Ascending aorta (tissue), 2 donors: ENCODE measurements at places on chromosomes 5 and 9. TPM values are rescaled to one million over a fixed set of nuclear protein-coding genes. Genes with fewer than 3 reads are reported as not detected.

The DDX4 gene
- not detected for total RNA-seq

The AMBP gene
- total RNA-seq = 6.6 TPM

The RETREG1 gene
- total RNA-seq = 2.9 TPM

The HAVCR2 gene
- total RNA-seq = 1.7 TPM

The HTR4 gene
- 0.21 TPM for total RNA-seq

The KCNT1 gene
- total RNA-seq = not detected

The CD274 gene
- 23.8 TPM for total RNA-seq

The PTPRD gene
- 6.9 TPM for total RNA-seq

The PCDHGA5 gene
- total RNA-seq = 4.5 TPM

The TAS2R1 gene
- total RNA-seq = not detected

The PFN3 gene
- not detected for total RNA-seq

The PLAC8L1 gene
- total RNA-seq = not detected

The PAEP gene
- total RNA-seq = not detected

The SCGB3A2 gene
- not detected for total RNA-seq

The SLC34A1 gene
- not detected for total RNA-seq

The EQTN gene
- not detected for total RNA-seq

The NPR3 gene
- total RNA-seq = 3.5 TPM

The SLCO6A1 gene
- not detected for total RNA-seq

The C9orf85 gene
- 2.6 TPM for total RNA-seq

The SARDH gene
- 1.3 TPM for total RNA-seq

The PCDHA9 gene
- total RNA-seq = not detected

The HRCT1 gene
- 32.7 TPM for total RNA-seq

The OTP gene
- total RNA-seq = not detected

The EMB gene
- total RNA-seq = 6.4 TPM

The FAM78A gene
- total RNA-seq = 6.2 TPM

The FUT7 gene
- not detected for total RNA-seq

The SMIM33 gene
- not detected for total RNA-seq

The PPP2CA gene
- 26.2 TPM for total RNA-seq

The MSX2 gene
- not detected for total RNA-seq

The CCDC107 gene
- total RNA-seq = 67.6 TPM

The SLC6A7 gene
- not detected for total RNA-seq
